ENCODE measurements at places on chromosomes 2 and 18.

- no peak for DNase-seq
These were observed at the start of gene NOTO for GRCh38 chr2:73202156-73203054. Gene NOTO, plus strand, starts transcription at chr2:73202574. Its CDS starts 93 bp downstream, at chr2:73202667.

DNA sequence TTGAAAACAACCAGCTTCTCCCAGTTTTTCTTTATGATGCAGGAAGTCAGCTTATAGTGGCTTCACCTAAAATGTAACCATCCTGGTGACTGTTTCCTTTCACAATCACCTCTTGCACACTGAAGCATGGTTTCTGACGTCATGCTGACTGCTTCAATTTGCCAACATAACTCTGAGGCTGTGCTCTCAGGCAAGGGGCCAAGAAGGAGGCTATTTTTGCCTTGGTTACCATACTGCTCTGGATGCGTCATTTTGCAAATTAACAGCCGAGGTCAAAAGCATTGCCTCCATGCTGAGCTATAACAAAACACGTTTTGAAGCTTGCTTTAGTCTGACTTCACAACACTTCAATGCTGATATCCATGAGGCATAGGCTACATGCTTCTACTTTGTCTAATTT lies 397.8 kb downstream of the METTL4 start:
- DNase-seq: no peak

DNA sequence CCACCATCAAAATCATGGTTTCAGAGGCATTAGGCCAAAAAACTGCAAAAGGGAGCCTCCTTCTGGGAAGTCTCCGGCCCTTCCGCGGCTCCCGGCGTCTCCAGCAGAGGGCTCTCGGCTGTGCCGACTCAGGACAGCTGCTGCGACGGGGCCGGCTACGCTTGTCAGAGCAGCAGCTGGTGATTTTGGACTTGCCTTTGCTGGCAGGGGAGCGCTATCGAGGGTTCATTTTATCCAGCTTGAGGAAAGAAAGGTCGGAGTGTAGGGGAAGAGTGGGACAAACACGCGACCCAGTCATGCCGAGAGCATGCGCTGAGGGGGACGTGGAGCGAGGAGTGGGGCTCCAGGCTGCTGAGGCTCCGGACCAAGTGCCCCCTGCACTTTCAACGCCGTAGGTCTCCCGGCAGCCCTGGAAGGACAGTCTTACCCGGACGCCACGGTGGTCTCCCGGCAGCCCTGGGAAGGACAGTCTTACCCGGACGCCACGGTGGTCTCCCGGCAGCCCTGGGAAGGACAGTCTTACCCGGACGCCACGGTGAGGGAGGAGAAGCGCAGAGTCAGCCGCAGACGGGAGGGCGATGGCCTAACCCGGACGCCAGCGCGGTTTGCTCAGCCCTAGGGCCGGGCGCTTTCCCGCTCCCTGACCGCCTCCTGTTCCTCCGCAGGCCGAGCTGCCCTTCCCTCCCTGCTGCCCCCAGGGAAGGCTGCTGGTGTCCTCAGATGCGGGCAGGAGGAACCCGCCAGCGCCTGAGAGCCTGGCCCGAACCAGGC lies 21.7 kb downstream of the DDX18 start:
- DNase-seq: peak; percentile 73

DNA sequence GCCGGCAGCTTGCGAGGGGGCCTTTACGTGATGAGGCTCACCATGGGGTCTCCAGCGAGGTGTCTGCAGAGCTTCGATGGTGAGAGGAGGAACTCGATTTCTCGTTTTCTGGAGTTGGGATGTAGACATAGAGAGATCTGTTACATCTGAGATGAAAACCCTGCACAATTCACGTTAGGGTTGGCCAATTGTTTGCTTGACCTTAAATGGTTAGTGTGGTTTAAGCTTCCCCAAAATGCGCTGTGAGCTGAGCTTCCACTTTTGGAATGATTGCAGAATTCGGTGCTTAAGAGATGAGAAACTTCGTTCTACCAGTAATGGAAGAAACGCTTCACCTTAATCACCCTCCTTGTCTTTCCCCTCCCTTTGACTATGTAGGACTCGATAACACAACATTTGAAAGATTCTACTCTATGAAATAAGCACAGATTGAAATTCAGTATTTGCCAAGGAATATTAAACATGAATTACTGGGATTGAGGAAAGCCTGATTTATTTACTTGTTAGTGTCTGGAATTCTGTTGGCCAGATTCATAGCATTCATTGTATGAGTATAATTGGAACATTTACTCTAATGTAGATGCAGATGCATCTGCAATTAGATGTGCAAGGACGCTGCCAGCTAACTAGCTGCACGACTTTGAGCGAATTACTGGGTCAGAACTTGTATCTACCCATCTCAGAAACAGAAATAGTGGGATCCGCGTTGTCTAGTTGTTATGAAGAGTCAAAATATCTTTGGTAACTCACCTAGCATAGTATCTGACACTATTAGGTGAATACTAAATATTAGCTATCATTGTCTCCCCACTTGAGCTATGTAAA lies 1.6 kb upstream of the KLF7 start:
- peak; percentile 59 for DNase-seq

DNA sequence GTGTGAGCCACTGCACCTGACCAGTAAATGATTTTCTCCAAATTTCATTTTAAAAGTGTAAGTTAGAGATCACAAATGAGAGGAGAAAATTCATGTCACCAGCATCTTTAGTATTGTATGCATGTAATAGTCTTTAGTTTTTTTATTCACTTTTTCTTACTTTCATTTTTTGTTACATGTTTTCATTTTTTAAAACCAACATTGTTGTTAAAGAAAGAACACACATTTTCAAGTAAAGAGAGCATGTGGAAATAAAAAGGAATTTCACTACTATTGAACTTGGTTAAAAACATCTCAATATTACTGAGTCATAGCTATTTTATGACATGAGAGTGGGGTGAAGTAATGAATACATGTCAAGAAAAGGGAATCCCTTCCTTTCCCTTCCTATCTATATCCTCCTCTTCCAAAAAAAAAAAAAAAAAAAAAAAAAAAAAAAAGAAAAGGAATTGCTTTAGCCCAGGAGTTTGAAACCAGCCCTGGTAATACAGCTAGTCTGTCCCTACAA lies 29.1 kb upstream of the PMAIP1 start:
- no peak for DNase-seq

DNA sequence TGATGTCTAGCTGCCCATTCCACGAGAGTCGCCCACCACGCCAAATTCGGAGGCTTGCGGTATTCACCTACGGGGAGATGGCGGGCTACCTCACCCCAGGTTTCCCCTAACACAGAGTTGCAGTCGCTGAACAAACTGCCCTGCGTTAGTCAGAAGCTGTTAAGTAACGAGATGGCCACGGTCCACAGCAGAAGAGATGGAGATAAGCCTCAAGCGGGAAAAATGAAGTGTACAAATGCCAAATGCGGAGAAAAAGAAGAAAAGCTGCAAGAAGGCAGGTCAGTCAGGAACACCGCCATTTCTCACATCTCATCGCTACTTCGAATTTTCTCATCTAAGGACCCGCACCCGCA lies 425 bp downstream of the ASB3 start:
- peak; percentile 50 for DNase-seq

- DNase-seq: no peak
These were observed 40.6 kb downstream of the CPO start for GRCh38 chr2:206979922-206980321.

DNA sequence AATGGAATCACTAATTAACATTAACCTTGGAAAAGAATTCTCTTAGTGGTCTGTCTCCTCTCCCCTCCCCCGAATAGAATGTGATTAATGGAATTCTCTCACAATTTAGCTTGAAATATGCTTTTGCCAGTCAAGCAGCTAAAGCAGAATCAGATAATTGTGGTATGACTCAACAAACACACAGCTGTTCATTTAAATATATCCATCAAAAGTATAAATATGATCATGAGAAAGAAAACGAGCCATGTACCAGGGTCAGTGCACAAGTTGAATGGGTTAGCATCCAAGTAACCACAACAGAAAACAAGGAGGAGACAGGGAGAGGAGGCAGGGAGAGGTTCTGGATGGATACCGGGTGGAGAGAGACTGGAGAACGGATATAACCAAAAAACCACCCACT lies 66.9 kb downstream of the ACVR1 start:
- DNase-seq: no peak

DNA sequence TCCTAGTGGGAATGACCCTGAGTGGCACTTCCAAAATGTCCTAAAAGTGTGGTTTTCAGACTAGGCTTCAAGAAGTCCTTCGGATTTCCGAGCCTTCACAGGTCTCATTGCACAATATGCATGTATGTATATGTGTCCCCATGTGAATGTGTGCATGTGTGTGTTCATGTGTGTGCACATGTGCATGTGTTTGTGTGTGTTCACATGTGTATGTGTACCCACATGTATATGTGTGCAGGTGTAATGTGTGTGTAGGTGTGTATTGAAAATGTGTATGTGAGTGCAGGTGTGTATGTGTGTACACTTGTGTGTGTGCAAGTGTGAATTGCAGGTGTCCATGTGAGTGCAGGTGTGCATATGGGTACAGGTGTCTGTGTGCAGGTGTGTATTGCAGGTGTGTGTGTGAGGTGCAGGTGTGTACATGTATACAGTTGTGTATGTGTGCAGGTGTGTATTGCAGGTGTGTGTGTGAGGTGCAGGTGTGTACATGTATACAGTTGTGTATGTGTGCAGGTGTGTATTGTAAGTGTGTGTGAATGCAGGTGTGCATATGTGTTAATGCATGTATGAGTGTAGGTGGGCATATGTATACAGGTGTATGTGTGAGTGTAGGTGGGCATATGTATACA lies 124.4 kb upstream of the EPB41L3 start:
- DNase-seq: no peak

DNA sequence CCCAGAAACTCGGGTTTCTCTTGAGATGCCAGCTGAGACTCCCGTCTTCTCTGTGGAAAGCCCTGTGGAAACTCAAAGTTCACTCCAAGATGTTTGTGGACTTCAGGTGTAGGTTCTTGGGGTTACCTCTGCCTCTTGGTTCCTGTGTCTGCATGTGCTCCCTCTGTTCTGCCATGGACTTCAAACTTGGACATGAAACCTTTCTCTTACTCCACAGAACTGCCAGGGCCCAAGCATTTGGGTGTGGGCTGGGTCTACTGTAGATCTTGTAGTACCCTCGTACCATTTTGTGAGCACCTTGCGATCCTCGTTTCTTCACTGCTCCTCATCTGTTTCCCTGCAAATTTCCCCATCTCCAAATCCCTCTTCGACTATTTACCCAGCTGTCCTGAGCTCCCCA lies 175.5 kb downstream of the HAUS1 start:
- no peak for DNase-seq

- no peak for DNase-seq
These were observed 64.3 kb downstream of the NFATC1 start for GRCh38 chr18:79459946-79460480.

- no peak for DNase-seq
These were observed 88.3 kb upstream of the MBOAT2 start for GRCh38 chr2:9091811-9092210.

- no peak for DNase-seq
These were observed 67.4 kb upstream of the SLC14A2 start for GRCh38 chr18:45547910-45548309.

- no peak for DNase-seq
These were observed 1.9 kb downstream of the MAP4K3 start for GRCh38 chr2:39435234-39435633.

GRCh38 chr2:180676520-180677025 lies 303.8 kb upstream of the UBE2E3 start:
- no peak for DNase-seq

- no peak for DNase-seq
These were observed 18.4 kb downstream of the FAM178B start for GRCh38 chr2:96967961-96968360.

DNA sequence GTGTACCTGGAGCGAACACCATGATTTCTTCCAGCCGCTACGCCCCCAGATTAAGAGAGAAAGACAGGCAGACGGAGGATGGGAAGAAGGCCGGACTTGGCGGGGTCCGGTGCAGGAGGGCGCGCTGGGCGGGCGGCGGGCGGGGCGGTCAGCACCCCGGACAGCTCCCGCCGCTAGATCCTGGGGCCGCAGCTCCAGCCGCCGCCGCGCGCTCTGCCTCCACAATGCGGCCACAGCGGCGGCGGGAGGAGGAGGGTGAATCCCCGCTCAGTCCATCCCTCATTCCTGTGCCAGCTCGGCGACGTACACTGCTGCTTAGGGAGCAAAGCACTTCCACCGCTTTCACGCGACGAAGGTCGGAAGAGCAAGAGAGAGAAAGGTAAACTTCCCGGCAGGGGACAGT lies at the start of gene AKAIN1:
Gene AKAIN1, minus strand, starts transcription at position 226 of the 403 bp plus-strand sequence. Its CDS starts 204 bp downstream, at position 22.
- peak; percentile 30 for DNase-seq

DNA sequence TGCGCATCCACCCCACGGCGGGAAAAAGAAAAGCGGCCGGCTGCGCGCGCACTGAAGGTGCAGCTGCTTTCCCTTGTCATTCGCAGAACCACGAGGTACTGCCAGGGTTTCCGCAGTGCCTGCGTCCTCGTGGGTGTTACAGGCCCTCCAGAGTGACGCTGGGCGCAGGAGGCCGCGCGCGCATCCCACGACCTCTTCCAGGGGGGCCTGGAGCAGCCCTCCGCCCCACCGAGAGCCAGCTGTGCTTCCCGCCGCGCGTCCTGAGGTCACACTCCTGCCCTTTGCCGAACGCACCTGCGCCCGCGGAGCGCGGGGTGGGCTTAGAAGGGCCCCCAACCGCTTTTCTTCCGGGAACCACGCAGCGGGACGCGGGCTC lies 378 bp upstream of the IAH1 start:
- DNase-seq: peak; percentile 67

GRCh38 chr18:63586431-63586830 lies 712 bp upstream of the SERPINB13 start:
- no peak for DNase-seq

- DNase-seq: no peak
These were observed 1.5 kb downstream of the ARL5A start for GRCh38 chr2:151826737-151827157.

DNA sequence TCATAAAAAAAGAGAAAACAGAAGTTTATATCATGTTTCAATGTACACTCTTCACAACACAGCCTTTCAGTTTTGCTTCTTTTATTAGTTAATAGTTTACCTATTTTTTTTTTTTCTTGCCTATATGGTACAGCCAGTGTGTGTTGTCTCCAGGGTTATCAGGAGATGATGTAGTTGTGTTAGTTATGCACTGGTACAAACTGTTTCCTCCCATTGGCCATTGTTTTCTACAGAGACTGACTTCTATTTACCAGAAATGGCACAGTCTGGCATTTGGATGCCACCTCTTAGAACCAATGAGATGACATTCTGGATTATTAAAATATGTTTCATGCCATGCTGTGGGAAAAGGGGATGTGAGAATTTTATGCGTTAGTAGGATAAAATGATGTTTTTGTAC lies 339.4 kb downstream of the PLCL1 start:
- DNase-seq: no peak

- DNase-seq: no peak
These were observed 57.9 kb downstream of the CDH7 start for GRCh38 chr18:65808759-65809158.

- DNase-seq: no peak
These were observed 120.4 kb downstream of the DCDC2C start for GRCh38 chr2:3823748-3824147.

DNA sequence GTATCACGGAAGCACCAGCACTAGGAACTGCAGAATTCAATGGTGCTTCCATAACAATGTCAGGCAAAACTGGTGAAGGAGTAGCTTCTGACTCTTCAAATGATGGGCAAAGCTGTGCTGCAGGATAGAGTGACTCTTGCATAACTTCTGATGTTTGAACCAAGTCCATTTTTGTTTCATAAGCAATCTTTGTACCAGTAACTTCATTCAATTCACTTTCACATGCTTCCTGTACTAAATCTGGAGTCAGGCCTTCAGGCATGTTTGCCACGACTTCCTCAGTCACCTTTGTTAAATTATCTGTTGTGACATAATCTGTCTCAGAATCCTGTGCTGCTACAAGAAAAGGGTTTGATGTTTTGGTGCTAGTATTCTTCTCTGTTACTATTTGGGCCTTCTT lies 24.0 kb downstream of the RTN4 start:
- no peak for DNase-seq
